T follicular helper cell (primary cell): ENCODE measurements at places on chromosomes 5 and 9.

GRCh38 chr5:122849771-122850170 is 4.4 kb downstream of the SNX24 start:
- DNase-seq = no peak

- no peak for DNase-seq
These were observed 6.1 kb upstream of the SLC44A1 start for GRCh38 chr9:105238302-105238701.

GRCh38 chr5:126516133-126516532 is 78.9 kb downstream of the ALDH7A1 start:
- no peak for DNase-seq

- no peak for DNase-seq
These were observed 73.1 kb downstream of the COMMD10 start for GRCh38 chr5:116157902-116158301.

DNA sequence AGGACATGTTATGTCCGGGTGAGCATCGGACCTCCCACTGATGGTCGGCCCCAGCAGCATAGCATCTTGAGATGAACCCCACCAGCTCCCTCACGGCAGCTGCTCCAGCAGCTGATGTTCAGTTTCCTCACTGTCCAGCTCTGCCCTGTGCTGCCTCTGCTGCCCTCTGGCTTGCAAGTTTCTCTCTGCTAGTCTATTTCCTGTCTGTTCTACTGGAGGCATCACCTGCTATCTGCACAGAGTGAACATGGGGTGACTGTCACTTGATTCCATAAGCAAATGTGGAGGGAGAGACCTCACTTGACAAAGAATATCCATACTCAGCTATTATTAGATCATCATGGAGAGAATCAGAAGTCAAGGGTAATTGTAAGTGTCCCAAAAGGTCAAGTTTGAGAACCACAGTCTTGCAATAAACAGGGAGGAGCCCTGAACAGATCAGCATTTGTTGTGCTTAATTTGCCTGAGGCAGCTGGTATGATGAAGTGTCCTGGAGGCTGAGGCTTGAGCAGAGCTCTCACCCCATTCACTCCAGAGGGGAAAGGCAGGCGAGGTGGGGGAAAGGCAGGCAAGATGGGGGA is 702.8 kb downstream of the SEMA5A start:
- no peak for DNase-seq

DNA sequence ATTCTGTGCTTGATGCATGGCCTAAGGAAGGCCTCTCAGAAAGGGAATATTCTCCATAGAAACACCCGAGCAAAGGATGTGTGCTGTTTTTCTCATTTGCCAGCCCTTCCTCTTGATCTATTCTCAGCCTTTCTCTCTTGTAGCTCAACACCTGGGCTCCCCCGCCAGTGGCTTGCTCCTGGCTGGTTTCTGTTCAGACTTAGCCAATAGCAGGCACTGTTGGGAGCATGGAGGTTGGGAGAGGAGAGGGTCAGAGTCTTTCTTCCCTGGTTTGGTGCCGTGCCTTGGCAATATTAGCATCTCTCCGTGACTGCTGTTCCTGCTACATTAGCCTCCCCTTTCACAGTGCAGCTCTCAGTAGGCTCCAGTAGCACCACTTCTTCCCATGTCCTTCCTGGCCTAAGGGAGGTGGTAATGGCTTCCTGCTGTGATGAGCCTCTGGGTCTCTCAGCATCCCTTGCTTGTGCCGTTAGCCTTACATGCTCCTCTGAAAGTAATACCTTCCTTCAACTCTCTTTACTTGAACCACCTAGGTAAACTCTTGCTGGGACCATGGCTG is 269.7 kb upstream of the GAS1 start:
- no peak for DNase-seq
